Progenitor cell of endocrine pancreas (in vitro differentiated cells): ENCODE measurements at places on chromosomes 2 and 18. TPM values are rescaled to one million over a fixed set of nuclear protein-coding genes. Genes with fewer than 3 reads are reported as not detected.

Gene AQP12A
- total RNA-seq, result not detected in 2 replicates

GRCh38 chr18:26546170-26546874 lies 2.0 kb downstream of the KCTD1 start:
- H3K4me3 ChIP-seq, result peak overlapping the region; percentile 83
- peaks cover 22% of the 10 kb centered on the region for H3K27me3 ChIP-seq
- H3K36me3 ChIP-seq, result peaks cover 3% of the 10 kb centered on the region
- H3K27ac ChIP-seq, result no peak overlapping the region
- H3K4me1 ChIP-seq, result peaks cover 48% of the 10 kb centered on the region

GRCh38 chr2:240423788-240424191 lies 11.7 kb upstream of the GPC1 start:
- H3K4me1 ChIP-seq, result peaks cover 22% of the 10 kb centered on the region
- H3K27me3 ChIP-seq, result no peaks in the 10 kb centered on the region
- H3K27ac ChIP-seq, result no peak overlapping the region
- H3K36me3 ChIP-seq, result no peaks in the 10 kb centered on the region

- H3K27me3 ChIP-seq, result no peaks in the 10 kb centered on the region
- H3K36me3 ChIP-seq, result no peaks in the 10 kb centered on the region
- H3K27ac ChIP-seq, result no peak overlapping the region
- no peak overlapping the region for H3K4me3 ChIP-seq
- no peak for DNase-seq
These were observed 477.3 kb downstream of the MBD2 start for GRCh38 chr18:53747210-53747609.

GRCh38 chr2:71575966-71576365 lies 122.6 kb downstream of the DYSF start:
- H3K4me1 ChIP-seq, result no peaks in the 10 kb centered on the region
- no peak overlapping the region for H3K27ac ChIP-seq
- H3K27me3 ChIP-seq, result no peaks in the 10 kb centered on the region
- no peak overlapping the region for H3K4me3 ChIP-seq
- H3K36me3 ChIP-seq, result no peaks in the 10 kb centered on the region

DNA sequence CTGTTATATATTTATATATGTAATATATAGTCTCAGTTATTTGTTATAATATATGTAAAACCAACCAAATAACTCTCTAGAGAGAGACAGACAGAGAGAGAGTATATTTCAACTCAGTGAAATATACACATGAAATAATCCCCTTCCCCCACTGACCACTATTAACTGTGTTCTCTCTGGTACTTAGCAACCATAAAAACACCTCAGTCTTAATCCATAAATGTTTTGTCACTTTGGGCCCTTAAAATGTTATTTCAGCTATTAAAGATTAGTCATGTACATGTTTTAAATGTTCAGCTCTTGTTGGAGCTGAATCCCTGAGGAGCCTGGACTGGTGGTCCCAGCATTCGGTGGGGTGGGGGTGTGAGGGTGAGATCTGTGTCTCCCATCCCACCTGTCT lies 122.2 kb upstream of the MAP3K20 start:
- H3K27ac ChIP-seq, result no peak overlapping the region
- H3K27me3 ChIP-seq, result no peaks in the 10 kb centered on the region
- H3K4me3 ChIP-seq, result no peak overlapping the region
- H3K36me3 ChIP-seq, result no peaks in the 10 kb centered on the region
- H3K4me1 ChIP-seq, result peaks cover 8% of the 10 kb centered on the region
- no peak for DNase-seq

DNA sequence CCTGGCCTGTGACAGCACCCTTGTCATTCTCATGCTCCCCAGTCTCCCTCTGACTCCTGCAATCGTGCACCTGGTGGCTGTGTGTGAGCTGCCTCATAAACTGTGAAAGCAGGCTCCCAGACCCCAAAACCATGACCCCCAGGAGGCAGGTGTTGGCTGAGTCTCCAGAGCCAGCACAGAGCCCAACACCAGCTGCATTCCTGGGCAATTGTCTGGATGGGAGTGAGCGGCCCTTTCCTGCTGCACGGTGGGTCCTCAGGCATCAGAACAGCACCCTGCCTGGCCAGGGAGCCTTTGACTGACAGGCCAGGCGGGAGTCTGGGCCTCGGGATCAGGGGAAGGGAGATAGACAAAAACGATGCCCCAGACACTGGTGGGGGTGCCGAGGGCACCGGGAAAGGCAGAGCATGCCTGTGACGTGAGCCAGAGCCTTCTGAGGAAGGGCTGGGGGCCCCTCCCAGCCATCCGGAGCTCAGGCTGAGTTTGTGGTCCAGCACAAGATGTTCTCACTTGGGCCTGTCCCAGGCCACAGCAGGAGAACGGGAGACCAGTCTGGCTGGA lies 135.1 kb upstream of the GPC1 start:
- H3K36me3 ChIP-seq, result no peaks in the 10 kb centered on the region
- peak; percentile 5 for DNase-seq
- H3K27ac ChIP-seq, result no peak overlapping the region
- H3K4me1 ChIP-seq, result peaks cover 4% of the 10 kb centered on the region
- H3K4me3 ChIP-seq, result no peak overlapping the region
